ENCODE measurements at places on chromosomes 16 and 17.

DNA sequence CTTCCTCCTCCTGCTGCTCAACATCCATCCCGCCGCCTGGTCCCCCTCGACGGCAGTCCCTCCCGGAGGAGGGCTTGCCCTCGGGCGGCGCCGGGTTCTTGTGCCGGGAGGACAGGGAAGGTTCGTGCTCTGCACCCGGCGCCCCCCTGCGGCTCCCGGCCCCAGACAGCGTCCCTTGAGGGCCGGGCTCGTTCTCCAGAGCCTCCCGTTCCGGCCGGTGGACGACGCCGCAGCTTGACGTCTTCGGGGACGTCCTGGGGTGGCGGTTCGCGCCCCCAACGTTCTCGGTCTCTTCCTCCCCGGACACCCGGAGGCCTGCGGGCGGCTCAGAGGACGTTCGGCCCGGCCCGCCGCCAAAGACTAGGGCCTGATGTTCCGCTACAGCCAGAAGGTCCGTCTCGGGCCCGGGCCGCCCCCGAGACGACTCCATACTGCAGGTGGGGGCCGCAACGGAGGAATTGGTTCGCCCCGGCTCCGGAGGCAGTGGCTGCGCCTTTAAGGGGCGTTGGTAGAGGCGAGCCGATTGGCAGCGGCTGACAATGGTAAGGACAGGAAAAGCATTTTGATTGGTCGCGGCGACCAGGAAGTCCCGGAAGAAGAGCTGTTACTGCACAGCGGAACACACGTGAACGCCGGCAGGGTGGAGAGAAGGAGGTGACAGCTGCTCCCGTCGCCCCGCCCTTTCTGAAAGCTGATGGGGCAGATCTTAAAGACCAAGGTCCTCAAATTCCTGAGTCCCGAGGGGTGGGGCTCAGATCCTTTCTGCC, at the start of gene BORCS6:
Gene BORCS6 (minus strand): TSS at position 470 of the 767 bp plus-strand sequence. CDS start 40 bp downstream, at position 430.
- peak; percentile 94 for DNase-seq

DNA sequence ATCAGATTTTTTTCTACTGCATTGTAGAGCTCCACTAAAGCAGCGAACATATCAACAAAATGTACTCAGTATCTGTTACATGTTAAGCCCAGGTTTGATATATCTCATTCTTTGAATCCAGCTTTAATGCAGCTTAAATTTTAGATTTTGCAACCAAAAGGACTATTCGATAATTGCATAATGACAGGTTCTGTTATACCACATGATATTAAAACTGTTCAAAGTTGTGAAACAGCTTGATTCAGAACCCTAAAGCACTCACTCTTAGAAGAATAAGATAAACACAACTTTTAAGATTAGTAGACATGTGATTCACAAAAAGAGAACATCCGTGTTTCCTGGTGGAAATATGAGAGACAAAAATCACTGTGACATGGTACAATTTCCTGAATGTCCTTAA, 427.9 kb downstream of the CDH11 start:
- no peak for DNase-seq

DNA sequence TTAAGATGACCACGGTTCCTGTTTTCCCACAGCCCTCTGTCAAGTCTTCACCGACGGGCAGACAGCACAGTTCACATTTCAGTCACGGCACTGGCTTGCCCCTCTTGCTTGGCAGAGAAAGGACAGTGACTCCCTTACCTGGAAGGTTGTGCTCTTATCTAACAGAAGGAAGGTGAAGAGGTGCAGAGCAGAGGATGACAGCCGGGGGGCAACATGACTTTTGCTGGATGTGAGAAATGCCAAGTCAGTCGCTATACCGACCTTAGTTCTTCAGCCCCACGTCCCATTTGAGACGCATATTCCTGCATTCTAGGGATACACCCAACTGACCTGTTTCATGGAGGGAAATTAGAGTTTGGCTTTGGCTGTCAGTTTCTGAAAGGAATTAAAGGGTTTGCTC, 492.3 kb downstream of the NPIPA7 start:
- no peak for DNase-seq

DNA sequence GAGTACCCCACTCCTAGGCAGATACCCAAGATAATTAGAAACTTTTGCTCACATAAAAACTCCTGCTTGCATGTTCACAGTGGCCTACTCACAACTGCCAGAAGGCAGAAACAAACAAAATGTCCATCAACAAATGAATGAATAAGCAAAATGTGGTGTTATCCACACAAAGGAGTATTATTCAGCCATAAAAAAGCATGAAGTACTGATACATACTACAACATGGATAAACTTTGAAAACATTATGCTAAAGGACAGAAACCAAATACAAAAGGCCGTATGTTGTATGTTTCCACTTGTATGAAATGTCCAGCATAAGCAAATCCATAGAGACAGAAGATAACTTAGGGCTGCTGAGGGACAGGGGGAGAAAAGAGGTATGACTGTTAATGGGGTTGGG, 1.9 kb downstream of the HSDL1 start:
- no peak for DNase-seq

GRCh38 chr17:4987767-4988567, 492 bp upstream of the CAMTA2 start:
- no peak for DNase-seq

Data from BJ (cell line).